ENCODE measurements at places on chromosomes 7 and 10. TPM values are rescaled to one million over a fixed set of nuclear protein-coding genes. Genes with fewer than 3 reads are reported as not detected.
A peak's percentile ranks its signal among the peaks of the same experiment; 100 is the strongest.

DNA sequence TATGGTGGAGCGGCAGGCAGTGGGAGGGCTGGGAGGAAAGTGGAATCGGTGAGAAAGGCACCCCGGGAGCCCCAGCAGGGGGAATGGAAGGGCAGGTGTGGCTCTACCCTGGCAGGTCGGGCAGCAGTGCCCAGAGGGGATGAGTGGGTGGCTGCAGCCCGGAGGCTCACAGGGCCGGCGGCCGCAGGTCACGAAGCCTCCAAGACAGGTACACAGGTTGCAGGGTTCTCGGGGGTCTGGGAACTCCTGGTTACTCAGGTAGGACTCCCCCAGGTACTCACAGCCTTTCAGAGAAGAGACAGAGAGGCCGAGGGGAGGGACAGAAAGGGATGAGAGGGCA lies 21.8 kb downstream of the KCP start:
- DNase-seq = no peak

- no peak for DNase-seq
These were observed 65.9 kb downstream of the GOLGA7B start for GRCh38 chr10:97915346-97916131.

STEAP1B gene
- total RNA-seq = not detected

- no peak for DNase-seq
These were observed 317.0 kb downstream of the CACNA2D1 start for GRCh38 chr7:82126576-82126975.

GRCh38 chr7:4072161-4072925 lies 609.8 kb upstream of the FOXK1 start:
- no peak for DNase-seq

DNA sequence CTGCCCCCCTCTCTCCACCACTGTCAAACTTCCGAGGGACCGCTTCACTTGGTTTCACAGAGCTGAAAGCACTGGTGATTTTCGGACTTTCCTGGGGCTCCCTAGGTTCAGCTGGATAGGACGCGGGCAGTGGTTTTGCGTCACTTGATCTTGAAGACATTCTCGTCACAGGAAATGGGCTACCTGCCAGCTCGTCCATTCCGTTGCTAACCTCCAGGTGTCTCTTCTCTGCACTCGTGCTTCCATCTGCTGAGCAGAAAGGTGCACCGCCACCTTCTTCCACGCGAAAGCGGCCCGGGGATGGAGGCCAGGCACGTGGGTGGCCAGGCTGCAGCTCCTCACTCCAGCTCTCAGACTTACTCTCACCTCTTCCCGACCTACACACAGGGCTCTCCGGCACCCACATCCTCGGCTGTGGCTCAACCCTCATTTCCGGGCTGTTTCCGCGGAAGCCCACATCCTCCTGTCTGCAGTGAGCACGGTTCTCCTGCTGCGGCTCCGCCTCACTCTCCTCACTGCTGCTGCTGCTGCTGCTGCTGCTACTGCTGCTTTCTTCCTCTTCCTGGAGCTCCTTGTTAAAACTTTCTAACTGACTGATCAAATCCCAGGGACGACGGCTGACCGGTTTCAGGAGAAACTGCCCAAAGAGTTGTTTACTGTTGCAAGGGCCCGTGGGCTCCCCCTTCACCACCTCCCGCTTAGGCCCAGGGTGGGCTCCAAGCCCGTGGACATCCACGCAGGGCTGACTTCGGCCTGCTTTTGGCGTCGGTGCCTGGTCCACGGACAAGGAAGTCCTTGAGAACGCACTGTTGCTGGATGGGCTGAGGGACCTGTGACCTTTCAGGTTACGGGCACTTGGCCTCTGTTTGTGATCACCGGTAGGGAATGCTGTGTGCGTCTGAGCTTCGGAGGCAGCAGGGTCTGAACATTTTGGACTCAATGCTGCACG lies 32.1 kb downstream of the JCAD start:
- peak; percentile 90 for DNase-seq

DNA sequence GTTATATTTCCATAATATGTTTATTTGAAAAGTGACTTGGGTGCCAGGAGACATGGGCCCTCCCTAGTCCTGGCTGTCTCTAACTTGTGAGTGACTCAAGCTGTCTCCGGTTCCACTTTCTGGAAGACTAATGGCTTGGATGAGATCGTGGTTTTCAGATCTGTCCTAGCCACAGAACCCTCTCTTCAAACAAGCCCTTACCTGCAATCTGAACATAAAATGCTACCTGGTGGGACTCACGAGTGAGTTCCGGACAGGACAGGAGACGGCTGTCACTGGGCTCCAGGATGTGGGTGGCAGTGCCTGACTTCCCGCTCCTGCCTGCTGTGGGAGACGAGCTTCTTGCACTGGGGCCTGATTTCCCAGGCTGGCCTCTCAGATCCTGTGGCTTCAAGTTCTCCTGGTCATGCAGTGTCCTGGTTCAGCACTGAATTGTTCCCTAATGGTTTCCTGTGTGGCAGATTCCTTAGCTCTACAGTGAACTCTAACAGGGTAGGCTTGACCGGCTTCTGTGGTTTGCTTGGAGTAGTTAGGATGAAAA lies 26.0 kb upstream of the PFKFB3 start:
- no peak for DNase-seq

Data from activated T-cell treated with anti-CD3 and anti-CD28 coated beads, Interleukin-2, amount 50 U/mL, for 72 hours (primary cell).